D341Med (cell line): ENCODE measurements at places on chromosomes 11 and 22.

- peak; percentile 67 for DNase-seq
Measured at GRCh38 chr22:36021606-36022153, 6.9 kb downstream of the RBFOX2 start.

- DNase-seq = no peak
Measured at GRCh38 chr11:8015753-8016239, 28.7 kb downstream of the EIF3F start.

- DNase-seq = no peak
Measured at GRCh38 chr11:39741066-39741465, 1718.4 kb downstream of the LRRC4C start.

DNA sequence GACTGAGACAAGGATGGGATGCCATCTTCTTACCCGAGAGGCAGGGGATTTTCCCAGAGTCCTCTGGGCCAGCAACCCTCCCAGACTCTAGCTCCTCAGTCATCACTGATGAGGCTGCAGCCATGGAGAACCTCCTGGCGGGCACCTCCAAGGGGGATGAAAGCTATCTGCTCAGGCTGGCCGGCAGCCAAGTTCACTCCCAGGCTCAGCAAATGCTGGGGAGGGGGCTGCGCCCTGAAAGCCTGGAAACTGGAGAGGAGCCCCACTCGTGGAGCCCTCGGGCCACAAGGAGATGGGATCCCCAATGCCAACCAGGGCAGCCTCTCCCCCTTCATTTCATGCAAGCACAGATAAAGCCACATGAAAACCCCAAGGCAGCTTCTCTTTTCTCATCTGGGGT is 75.0 kb downstream of the CACNA1I start:
- no peak for DNase-seq

DNA sequence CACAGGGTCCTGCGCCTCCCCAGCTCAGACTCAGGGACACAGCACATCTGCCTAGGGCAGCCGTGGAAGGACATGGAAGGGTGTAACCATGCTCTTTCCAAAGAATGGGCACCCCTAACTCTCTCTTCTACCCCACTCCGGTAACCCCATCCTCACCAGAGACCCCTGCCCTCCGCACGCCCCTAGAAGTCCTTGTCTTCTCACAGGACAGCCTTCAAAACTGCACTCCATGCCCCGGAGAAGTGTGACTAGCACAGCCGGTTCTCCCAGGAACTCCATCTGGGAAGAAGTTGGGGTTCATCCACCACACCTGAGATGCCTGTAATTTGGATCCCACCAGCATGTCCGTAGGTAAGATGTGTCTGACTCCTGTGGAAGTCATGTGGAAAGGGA is 25.0 kb downstream of the P2RY2 start:
- no peak for DNase-seq

GRCh38 chr22:46578251-46578823 is 40.9 kb upstream of the CELSR1 start:
- DNase-seq = no peak

DNA sequence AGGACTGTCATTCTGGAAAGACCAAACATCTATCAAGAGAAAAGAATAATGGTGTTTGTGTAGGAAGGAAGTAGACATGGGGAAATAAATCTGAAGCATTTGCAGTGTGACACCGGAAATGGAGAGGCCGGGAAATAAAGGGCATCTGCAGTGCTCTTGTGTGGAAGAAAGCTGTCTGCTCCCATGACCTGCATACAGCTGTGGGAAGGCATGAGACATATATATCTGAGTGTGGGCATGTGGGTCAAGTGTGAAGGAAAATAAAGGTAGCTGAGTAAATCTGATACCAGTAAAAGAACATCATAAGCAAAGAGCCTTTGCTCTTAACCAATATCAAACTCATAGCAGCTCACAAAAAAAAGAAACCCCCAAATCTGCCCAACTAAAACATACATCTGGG is 72.1 kb upstream of the OR5AK2 start:
- DNase-seq = no peak

GRCh38 chr22:23233752-23234408 is 53.6 kb downstream of the BCR start:
- no peak for DNase-seq

DNA sequence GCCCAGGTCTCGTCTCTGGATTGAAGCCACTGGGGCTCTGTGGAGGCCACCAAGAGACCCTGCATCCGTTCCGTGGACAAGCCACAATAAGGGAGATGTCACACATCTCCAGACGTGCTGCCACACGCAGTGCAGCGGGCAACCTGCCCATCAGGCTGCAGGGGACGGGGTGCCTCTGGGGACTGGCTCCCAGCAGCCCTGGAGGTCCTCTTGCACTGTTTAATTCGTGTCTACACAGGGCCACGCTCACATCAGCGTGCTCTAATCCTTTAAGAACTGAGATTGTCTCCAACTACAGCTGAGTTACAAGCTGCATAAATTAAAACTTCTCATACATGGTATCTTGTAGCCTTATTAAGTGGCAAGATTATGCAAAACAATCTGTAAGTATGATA is 1232.2 kb downstream of the BRD1 start:
- DNase-seq = no peak

DNA sequence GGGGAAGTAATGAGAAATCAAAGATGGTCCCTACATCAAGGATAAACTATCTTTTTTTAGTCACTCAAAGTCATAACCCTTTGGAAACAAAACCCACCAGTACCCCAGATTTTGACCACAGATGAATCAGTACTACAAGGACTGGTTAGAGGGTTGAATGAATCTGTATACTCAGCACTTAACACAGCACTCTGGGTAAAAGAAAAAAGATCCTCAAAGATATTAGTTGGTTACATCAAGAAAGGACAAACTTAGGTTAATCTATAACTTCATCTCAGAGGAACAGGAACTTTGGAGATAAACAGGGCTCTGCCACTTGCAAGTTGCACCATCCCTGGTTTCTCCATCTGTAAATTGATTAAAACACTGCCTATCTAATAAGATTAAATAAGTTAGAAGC is 18.8 kb downstream of the SC5D start:
- no peak for DNase-seq

- no peak for DNase-seq
Measured at GRCh38 chr22:33382436-33382835, 324.3 kb upstream of the SYN3 start.

GRCh38 chr22:48306785-48307510 is 1520.7 kb downstream of the BRD1 start:
- DNase-seq = no peak

- no peak for DNase-seq
Measured at GRCh38 chr11:100557830-100558611, 129.1 kb upstream of the ARHGAP42 start.

- DNase-seq = peak; percentile 82
Measured at GRCh38 chr22:22556995-22557925, 1.8 kb downstream of the PRAME start.

DNA sequence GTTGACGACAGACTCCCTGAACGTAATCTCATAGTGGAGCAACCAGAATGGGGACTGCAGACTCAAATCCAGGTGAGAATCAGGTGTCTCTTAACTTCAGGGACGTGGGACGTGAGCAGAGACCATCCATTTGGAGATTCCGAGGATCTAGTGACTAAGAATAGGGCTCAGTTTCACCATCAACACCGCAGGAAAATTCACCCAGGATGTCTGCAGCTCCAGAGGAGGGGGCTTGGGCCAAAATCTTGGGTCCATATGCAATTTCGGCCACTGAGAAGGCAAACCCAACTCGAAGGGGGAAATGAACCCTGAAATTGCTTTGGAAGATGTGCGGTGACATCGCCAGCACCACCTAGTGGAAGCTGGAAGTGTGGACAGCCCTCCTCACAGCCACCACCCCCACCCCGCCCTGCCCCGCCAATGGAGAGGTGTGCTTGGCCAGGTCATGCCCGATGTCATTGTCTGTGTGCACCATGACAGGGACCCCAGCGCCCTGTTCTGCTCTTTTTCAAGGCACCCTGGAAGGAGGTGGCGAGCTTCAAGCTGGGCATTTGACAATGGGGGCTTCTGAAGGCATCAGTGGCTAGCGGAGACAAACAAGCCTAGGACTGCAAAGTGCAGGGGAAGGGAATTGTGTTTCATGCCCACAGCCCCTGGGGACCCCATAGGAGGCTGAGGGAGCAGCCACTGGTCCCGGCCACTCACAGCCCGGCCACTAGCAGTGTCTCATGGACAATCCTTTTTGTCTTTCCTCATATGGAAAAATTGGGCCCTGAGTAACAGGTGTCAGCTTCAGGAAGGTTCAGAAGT is 24.8 kb downstream of the APOL1 start:
- DNase-seq = peak; percentile 83

DNA sequence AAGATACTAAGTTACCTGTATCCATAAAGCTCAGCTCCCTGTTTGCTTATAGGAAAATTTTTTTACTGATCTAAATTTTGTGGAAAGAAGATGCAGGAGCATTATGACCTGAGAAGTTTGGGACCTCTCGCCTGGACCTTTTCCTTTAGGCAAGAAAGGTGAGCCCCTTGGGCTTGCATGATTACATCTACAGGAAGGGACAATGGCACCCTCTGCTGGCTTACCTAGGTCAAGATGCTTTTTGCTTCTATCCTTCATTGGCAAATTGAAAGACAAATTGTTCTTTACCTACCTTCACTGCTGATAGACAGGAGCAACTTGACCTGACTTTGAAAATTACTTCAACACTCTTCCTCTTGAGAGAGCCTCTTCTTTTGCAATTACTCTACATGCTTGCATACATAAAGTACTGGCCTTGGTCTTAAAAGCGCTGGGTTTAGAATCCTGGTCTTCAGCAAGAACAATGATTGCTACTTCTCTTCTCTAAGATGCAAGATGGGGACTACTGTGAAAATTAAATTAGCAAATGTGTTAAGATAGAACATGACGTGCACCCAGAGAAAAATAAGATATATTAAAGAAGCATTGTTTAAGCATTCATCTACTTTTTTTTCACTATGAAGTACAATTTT is 147.2 kb downstream of the TRPC6 start:
- DNase-seq = peak; percentile 47

DNA sequence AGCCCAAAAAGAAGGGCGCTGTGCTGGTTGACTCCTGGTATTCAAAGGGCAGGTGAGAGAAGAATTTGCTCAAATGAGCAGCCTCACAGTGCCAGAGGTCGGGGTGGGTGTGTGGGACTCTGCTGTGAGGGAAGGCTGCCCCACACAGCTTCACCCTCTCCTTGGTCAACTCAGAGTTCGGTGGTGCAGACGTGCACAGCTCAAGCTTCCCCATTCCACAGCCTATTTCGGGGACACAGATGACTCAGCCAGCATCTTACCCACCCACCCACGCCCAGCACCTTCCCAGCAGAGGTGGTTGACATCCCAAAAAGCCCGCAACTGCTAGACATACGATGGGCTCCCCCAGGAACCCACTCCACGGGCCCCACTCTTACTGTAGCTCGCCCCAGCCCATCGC is 46.5 kb upstream of the CCND1 start:
- no peak for DNase-seq

GRCh38 chr11:13717331-13717730 is 48.9 kb downstream of the FAR1 start:
- DNase-seq = no peak

- no peak for DNase-seq
Measured at GRCh38 chr11:119350302-119350701, 3.8 kb upstream of the MFRP start.

DNA sequence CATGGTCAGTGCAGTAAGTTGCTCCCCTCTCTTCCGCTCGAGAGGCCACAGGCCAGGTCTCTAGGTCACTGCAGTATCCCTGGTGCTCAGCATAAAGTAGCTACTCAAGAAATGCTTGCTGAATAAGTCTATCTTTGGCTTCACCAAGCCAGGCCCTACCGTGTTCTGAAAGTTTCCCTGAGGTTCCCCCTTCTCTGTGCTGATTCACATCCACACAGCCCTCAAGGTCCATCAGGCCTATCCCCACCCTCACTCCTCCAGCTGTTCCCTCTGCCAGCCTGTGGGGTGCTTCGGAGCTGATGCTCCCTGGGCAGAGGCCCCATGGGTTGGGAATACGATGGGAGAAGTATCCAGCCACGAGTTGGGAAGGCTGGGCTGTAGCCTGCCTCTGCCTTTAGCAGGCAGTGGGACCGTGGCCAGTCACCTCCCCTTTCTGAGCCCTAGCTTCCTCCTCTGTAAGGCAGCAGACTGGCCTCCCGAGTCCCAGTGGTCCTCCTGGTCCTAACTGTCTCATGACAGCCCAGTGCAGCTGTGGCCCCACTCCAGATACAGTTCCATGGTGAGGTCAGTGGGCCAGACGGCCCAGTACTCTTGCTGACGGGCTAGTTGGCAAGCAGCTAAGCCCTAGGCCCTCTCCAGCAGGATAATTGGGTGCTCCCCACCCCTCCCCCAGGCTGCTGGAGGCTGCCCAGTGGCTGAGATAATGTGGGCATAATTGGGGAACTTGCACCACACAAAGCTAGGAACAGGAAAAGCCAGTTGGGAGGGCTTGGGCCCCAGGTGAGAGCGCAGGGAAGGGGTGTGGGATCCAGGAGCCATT is 48.2 kb downstream of the NECTIN1 start:
- no peak for DNase-seq

DNA sequence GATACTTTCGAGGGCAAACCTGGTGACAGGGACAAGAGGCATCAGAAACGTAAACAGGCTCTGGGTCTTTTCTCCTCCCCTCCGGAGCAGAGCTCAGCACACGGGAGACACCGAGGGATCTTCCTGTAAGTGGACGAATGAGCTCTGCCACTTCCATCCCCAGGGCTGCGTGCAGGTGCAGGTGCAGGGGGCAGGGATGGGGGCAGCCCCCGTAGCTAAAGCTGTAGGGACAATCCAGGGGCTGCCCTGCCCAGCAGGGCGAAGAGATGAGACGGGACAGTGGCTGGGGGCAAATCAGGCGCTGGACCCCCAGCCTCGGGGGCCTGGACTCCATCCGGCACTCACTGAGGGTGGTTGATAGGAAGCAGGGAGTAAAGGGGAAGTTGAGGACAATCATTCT is 505.4 kb downstream of the BRD1 start:
- peak; percentile 7 for DNase-seq

GRCh38 chr22:35434061-35434710 is 34.2 kb downstream of the MCM5 start:
- DNase-seq = no peak

DNA sequence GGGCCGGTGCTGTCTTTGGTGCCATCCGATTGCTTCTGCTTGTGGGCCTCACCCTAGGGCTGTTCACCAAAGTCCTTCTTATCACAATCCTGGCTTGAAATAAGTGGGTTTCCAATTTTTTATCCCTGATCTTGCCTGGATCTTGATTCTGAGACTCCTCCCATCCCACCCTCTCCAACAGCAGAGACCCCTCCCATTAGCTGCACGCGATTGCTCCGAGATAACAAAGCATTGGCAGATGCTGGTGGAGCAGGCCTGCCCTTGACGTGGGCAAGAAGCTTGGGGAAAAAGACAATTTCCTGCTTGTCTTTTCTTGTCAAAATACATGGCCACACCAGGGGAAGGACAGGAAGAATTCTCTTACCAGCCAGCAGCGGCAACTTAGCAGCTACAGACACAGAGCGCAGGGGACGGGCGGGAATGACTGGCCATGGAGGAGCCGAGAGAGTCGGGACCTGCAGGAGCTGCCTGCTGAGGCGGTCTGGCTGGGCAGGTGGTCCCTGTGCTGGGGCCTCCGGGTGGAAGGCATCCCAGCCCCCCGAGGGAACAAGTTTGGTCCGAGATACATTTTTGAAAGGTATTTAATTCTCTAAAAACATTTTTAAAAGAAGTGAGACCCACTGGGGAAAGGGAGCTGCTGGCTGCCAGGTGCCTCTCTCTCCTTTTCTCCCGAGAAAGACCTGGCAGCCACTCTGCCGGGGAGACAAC is 9.7 kb upstream of the BID start:
- DNase-seq = no peak
